Astrocyte of the spinal cord (primary cell): ENCODE measurements at places on chromosomes 11 and 22.

GRCh38 chr11:9267680-9268079 is 2.5 kb upstream of the DENND5A start:
- no peak for DNase-seq

DNA sequence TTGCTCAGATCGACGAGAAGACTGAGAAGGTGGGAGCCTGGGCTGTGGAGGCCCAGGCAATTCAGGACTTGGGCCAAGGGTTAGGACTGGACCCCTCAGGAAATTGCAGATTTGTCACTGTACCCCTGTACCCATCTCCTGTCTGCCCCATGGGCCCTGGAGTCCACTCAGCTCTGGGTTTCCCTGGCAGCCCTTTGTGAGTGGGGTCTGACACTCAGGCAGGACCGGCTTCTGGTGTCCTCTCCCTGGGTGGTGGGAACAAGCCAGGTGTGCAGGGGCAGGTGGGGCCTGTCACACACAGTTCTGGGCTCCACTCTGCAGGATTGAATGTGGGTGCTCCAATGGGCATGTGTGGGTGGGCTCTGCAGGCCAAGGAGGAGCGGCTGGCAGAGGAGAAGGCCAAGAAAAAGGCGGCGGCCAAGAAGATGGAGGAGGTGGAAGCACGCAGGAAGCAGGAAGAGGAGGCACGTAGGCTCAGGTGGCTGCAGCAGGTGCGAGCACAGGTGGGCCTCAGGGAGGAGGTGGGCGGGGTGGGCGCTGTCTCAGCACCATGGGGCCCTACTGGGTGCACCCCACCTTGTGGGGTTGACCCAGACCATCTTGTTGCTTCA is 21.6 kb downstream of the INCENP start:
- DNase-seq: no peak

- DNase-seq: no peak
These were observed 1.3 kb upstream of the SBF2 start for GRCh38 chr11:10295064-10295901.

GRCh38 chr11:69601011-69601975 is 39.7 kb upstream of the CCND1 start:
- no peak for DNase-seq

GRCh38 chr11:64447831-64448598 is 89.1 kb downstream of the RPS6KA4 start:
- no peak for DNase-seq
